ENCODE measurements at places on chromosomes 11 and 22.

DNA sequence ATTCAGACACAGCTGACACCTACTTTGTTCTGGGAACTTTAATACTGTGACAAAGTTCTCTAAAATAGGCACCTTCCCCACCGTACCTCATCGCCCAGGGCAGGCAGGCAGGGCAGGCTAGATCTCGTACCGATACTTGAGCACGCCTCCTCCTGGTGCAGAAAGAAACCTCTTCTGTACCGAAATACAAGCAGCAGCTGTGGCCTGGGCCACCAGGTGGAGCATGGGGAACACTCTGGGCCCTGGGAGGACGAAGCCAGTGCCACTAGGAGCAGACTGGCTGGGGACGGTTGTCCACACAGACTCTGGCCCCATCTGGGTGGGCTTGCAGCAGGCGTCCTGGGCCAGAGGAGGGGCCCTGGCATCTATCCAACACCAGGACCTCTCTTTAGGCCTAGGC is 12.8 kb downstream of the PMM1 start:
- DNase-seq: peak; percentile 74

DNA sequence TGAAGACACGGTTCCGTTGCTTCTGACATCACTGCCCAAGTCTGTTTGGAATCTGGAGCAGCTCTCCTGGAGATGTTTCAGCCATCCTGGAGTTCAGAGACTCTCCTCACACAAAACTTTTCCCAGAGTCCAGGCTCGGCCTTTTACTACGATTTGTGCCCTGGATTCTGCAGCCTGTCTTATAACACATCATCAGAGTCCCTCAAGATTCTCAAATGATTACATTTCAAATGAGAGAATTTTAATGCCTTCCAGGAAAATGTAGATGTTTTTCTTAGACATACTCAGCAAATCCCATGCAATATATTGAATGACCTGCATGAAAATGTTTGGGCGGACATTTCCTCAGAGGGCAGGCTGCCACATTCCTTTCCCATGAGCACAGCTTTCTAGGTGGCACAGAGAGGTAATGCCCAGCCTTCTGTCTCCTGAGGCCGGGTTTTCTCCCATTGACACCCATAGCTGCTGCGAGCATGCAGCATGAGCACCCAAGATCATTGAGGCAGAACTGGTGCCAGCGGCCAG is 129.1 kb downstream of the SNX19 start:
- no peak for DNase-seq

GRCh38 chr11:123381817-123382554 is 48.1 kb upstream of the GRAMD1B start:
- no peak for DNase-seq

DNA sequence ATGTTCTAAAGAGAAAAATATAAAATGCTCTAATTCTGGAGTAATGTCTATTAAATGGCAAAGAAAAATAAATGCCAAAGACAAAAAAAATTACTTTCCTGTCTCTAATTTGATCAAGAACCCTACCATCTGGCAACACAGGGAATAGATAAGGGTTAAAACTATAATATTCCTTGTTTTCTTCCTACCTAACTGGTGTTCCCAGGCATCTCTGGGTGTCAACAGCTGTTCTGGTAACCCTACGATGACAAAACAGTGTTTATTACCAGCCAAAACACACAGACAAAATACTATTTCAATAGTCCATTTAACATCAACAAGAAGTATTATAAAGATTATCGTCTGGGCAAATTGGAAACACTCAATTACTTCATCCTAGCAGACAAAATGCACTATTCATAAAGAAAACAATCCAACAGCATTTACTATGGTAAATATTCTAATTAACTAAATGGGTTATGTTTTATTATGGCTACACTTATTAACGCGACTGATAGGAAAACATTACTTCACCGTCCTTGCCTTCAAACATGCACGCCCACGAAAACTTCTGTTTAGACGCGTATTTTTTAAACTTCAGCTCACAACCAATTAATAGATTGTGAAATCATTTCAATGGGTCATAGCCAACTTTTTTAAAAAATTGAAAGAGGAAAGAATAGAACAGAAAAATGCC is 50.6 kb downstream of the LGR4 start:
- no peak for DNase-seq

DNA sequence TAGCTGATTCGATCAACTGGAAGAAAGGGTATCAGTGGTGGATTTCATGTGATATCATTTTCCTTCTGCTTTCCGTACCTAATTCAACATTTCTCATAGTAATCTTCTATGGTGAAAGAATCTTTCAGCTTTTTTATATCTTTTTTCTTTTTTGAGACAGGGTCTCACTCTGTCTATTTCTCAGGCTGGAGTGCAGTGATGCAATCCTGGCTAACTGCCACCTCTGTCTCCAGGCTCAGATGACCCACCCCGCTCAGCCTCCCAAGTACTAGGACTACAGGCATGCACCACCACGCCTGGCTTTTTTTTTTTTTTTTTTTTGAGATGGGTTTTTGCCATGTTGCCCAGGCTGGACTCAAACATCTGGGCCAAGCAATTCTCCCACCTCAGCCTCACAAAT is 18.6 kb upstream of the CHORDC1 start:
- DNase-seq: no peak

- no peak for DNase-seq
Observed at GRCh38 chr11:65629579-65629978, 8.3 kb upstream of the SIPA1 start.

DNA sequence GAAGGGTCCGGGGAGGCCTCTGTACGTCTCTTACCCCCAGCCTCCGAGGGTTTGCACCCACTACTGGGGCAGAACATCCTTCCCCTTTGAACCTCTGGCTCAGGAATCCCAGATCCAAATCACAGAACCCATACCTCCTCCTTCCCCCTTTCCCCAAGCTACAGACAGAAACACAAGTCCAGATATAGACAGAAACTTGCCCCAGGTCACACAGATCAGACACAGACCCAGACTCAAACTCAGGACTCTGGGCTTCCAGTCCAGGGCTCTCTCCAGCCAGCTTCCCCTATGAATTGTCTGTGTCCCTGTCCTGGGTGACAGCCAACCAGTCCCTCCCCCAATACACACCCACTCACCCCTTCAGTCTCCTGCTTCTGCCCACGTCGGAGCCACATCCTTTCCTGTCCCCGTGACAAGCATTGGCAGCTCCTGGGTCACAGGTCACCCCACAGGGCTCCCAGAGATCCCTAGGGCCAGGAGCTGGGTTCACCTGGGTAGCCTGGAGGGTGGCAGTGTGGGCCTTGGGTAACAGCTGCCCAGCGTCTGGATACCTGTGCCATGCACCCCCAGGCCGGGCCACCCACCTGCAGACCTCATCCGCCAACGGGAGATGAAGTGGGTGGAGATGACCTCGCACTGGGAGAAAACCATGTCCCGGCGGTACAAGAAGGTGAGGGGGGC is 772 bp downstream of the TBC1D10C start:
- no peak for DNase-seq

Data from endothelial cell (in vitro differentiated cells).